ENCODE measurements at places on chromosomes 7 and 10.
A peak's percentile ranks its signal among the peaks of the same experiment; 100 is the strongest.

GRCh38 chr7:103538964-103539709 lies 93.1 kb upstream of the SLC26A5 start:
- DNase-seq, result no peak

- DNase-seq, result no peak
These were observed 77.3 kb downstream of the EMX2 start for GRCh38 chr10:117619707-117620405.

- DNase-seq, result no peak
These were observed 18.5 kb upstream of the AGR3 start for GRCh38 chr7:16900209-16900768.

DNA sequence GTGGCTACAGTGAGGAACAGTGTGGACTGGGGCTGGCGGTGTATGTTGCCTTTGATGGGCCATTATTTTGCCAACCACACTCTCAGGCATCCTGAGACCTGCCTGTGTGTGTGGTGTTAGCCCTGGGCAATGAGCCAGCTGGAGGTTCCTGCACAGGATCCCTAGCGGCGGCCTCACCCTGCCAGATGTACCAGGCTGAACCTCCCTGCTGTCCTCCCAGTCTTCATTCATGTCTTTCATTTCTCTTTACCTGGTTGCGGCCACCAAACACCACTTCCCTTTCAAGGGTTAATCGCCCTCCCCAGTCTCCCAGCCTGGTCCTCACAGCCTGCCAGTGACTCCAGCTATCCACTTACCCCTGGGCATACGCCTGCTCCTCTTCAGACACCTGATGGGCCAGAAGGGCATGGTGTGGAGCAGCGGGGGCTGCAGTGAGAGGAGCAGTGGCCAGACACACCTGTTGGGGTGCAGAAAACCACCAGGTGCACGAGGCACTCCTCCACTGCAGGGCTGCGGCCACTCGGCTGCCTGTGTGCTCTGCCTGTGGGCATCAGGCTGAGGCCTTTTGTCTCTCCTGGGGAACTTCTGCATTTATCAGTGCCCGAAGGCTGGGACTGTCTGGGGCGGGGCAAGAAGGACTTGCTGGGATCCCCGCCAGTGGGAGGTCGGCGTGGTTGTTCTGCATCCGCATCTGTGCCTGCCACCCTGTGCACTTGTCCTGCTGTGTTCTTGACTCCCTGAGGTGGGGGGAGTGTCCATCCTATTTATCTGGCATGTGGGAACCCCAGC lies 111.6 kb downstream of the ARHGAP22 start:
- no peak for DNase-seq

- DNase-seq, result no peak
These were observed 20.8 kb downstream of the GHRHR start for GRCh38 chr7:30984359-30985107.

DNA sequence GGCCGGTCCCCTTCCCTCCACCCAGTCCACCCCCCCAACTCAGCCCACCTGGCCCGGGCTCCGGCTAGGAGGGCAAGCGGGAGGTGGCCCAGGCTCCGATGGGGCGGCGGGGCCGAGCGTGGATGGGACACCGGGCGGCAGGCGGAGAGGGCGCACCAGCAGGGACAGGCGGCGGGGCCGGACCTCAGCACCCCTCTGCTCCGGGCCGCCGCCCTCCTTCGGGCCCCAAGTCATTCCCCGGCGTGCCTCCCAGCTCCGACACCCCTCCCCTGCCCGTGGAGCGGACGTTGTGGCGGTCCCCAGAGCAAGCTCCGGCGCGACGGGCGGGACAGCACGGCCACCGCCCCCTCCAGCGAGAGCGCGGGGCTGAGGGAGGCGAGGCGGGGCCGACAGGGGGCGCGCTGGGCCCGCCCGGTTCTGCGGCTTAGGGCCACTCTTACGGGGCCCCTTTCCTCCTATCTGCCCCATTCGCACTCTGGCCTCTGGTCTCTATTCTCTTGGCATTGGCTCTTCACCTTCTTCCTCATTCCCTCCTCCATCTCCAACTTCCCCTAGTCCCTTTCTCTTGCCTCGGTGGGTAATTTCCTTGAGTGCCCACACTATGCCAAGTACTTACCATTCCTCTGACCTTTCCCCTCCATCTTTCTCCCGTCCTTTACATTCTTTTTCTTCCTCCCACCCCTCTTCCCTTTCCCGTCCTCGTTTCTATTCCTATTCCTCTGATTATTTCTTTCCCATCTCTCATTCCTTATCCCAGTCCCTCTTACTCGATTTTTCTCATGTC lies 701 bp upstream of the GBX1 start:
- no peak for DNase-seq

DNA sequence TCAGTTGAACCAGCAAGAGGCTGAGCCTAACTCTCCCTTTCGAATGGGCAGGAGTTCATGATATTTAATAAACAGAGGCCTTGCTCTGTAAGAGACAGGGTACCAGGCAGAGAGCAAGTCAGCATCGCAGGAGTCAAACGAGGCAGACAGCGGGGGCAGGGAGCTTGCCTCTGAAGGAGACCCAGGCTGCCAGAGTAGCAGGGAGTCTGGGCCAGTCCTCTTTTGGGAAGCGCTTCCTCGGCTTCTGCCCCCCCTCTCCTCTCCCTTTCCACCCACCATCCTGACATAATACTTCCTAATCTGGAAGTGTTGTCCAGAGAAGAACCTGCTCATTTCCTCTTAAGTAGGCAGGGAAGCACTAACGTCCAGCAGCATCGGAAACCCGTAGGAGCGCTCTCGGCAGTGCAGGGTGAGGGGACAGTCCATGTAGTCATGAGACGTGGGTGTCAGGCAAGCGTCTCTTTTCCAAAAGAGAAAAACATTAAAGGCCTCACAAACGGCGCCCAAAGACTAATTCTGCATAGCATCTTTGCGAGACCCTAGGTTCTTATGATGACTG lies 171.1 kb downstream of the EGFR start:
- no peak for DNase-seq

DNA sequence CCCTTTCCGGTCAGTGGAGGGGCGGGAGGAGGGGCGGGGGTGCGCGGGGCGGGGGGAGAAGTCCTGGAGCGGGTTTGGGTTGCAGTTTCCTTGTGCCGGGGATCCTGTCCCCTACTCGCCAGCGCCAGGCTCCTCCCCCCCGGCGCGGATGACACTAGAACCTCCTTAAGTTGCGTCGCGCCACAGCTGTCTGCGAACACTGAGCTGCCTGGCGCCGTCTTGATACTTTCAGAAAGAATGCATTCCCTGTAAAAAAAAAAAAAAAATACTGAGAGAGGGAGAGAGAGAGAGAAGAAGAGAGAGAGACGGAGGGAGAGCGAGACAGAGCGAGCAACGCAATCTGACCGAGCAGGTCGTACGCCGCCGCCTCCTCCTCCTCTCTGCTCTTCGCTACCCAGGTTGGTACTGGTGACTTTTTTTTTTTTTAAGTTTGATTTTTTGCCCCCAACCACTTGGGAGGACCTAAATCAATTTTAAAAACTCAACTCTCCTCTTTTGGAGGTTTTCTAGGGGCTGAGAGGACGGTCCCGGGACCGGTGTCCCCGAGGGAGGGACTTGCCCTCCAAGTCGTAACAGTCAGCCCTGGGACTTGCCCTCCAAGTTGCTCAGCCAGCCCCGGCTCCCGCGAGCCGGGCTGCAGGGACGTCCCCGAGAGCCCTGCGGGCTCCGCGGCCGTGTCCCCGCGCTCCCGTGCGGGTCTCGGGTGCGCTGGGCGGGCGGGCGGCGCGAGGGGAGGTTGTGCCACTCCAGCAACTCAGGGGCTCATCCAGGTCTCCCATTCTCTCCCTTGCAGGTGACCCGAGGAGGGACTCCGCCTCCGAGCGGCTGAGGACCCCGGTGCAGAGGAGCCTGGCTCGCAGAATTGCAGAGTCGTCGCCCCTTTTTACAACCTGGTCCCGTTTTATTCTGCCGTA lies at the start of gene GATA3:
TSS of gene GATA3 (plus strand) at position 195 of the 914 bp plus-strand sequence. CDS start 968 bp downstream, outside the sequence.
- DNase-seq, result peak; percentile 91

DNA sequence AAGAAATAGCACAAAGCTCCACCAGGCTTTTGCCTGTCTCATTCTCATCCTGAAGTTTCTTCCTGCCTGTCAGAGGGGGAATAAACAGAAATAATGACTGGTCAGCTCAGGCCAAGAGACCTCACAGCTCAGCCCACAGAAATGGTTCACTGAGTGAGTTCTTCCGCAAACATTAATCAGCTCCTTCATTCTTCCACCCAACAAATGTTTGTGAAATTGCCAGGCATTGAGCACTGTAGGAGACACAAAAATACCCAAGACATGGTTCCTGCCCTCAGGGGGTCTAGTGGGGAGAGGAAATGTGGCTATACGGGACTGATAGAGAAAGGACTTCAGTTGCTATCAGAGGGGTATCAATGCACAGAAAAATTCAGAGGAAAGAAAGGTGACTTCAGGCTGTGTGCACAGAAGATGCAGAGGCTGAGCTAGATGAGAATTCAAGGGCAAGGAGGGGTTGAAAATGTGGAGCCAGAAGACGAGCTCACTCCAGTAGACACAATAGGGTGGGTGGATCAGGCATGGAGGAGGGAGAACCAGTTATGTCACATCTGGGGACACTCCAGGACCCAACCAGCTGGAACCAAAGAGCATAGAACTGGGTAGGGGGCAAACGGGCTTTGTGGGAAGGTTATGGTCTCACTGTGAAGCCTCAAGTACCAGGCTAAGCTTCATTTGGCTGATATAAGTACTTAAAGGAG lies 20.9 kb downstream of the MYOF start:
- DNase-seq, result no peak

- DNase-seq, result peak; percentile 75
These were observed 87.0 kb downstream of the TBXAS1 start for GRCh38 chr7:139915864-139916716.

DNA sequence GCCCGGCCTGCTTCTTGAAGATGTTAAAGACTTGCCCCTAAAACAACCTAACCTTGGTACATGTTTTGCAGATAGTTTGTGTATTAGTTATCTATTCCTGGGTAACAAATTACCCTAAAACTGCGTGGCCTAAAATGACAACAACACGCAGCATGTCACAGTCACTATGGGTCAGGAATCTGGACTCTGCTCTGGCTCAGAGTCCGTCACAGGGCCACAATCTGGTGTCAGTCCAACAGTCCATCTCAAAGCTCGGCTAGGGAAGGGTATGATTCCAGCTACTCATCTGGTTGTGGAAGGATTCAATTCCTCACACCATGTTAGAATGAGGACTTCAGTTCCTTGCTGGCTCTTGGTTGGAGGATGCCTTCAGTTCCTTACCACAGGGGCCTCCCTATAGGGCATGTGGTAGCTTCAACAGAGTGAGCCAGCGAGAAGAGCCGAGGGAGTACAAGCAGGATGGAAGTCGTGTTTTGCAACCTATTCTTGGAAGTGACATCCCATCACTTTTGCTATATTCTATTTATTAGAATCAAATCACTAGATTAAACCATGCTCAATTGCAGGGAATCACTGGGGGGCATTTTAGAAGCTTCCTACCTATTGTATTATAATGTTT lies 71.3 kb downstream of the ANLN start:
- no peak for DNase-seq

DNA sequence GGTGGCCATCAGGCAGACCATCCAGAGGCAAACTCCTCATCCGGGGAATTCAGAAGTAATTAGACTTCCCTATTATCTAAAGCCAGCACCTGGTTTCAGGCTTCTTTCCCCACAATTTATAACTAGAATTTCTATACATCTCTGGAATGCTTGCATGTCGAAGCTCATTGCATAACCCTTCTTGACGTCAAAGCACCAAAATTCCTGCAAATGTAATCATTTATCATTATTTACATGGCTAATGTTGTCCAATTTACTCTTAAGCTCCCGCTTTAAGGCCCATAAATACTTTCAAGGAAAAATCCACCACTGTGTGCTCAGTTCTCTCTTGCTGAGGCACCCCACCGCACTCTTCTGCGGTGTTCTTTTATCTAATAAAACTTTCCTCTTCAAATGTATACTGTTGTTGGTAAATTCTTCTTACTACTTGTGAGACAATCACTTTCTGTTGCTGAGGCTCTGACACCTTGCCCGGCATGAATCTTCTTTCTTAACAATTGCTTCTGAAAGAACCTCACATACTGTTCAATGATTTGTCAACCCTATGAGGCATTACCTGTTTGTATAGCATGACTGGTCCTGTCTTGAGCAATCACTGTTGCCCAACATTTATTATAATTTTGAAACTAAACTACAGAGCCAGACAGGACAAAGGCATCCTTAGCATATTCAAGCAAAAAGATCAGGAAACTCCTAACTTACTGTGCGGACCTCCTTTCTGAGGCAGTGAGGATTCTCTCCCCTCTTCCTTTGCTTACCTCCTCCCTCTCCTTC lies 17.4 kb upstream of the GPR141 start:
- DNase-seq, result no peak

GRCh38 chr10:103792547-103792946 lies 62.8 kb downstream of the SH3PXD2A start:
- no peak for DNase-seq

- DNase-seq, result no peak
These were observed 39.7 kb upstream of the MTPN start for GRCh38 chr7:136016649-136017395.

- no peak for DNase-seq
These were observed 45.1 kb upstream of the EZH2 start for GRCh38 chr7:148929176-148929575.

DNA sequence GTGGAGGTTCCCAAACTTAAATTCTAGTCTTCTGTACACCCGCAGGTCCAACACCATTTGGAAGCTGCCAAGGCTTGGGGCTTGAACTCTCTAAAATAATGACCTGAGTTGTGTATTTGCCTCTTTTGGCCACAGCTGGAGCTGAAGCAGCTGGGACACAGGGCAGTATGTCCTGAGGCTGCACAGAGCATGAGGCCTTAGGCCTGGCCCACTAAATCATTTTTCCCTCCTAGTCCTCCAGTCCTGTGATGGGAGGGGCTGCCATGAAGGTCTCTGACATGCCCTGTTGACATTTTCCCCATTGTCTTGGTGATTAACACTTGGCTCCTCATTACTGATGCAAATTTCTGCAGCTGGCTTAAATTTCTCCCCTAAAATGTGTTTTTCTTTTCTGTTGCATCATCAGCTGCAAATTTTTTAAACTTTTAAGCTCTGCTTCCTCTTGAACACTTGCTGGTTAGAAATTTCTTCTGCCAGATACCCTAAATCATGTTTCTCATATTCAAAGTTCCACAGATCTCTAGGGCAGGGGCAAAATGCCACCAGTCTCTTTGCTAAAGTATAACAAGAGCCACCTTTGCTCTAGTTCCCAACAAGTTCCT lies 43.6 kb upstream of the WNT16 start:
- DNase-seq, result no peak

DNA sequence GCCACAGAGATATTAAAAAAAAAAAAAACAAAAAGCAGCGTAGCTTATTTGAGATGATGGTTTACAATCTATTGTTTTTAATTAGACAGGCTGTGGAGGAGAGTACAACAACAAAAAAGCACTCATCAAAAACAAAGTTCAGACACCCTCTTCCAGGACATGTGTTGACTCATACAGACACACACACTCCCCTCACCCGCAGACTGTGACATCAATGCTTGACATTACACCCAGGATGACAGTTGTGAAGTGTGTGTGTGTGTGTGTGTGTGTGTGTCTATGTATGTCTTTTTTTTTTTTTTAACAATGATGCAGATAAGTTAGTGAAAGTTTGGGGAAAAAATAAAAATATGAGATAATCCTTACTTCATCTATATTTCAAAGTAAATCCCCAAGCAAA lies 303.6 kb downstream of the GPAM start:
- no peak for DNase-seq

DNA sequence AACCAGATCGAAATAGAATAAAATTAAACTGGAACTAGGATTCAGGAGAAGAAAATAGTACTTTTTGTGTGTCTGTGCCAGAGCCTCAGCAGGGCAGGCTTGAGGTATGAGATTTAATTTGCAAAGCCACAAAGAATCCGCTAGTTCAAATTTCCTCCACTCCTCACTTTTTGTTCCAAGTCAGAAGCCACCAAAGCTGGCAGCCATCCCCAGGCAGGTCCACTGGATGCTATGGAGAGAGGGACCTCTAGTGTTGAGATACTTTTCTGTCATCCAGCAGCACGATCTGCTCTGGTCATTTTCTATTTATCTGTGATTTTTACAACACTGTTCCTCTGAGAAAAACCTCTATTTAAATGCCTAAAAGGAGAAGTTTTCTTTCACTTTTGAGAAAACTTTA lies 147.9 kb upstream of the FRMD4A start:
- DNase-seq, result no peak
